HFF-Myc (cell line): ENCODE measurements at places on chromosomes 4 and X.

DNA sequence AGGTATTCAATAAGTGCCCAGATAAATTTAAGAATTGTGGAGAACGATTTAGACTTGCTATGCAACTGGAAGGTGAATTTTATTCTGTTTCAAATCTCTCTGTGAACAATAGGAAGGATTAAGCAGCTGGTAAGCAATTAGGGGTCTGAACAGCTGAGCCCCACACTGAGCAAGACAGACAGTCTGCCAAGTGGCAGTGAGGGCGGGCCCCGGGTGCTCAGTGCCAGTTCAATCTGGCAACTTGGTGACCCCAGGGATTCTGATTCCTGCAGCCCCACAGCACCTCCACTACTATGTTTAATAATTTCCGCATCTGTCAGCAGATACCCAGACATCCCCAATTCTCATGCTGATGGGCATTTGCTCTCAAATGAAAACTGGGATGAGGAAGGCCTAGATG, 317.3 kb downstream of the PPP1R2C start:
- DNase-seq, result no peak

DNA sequence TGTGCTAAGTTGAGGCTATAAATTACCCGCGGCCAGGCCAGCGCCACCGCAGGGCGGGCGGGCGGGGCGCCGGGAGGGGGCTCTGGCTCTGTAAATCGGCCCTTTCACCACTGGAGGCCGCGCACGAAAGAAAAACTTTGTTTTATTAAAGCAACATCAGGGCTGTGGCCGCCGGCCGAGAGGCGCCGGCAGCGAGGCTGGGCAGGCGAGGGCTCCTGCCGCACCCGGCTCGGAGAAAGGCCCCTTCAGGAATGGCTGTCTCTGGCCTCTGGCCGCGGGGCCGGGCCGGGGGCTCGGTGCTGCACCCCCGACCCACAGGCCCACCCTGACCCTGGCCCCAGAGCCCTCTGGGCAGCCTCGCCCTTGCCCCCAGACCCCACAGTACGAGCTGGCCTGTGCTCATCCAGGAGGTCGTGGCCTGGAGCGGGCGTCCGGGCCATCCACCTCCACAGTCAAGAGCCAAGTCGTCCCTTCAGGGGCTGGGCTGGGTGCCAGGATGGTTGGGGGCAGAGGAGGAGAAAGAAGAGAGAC, 29.5 kb upstream of the FGFR3 start:
- no peak for DNase-seq

DNA sequence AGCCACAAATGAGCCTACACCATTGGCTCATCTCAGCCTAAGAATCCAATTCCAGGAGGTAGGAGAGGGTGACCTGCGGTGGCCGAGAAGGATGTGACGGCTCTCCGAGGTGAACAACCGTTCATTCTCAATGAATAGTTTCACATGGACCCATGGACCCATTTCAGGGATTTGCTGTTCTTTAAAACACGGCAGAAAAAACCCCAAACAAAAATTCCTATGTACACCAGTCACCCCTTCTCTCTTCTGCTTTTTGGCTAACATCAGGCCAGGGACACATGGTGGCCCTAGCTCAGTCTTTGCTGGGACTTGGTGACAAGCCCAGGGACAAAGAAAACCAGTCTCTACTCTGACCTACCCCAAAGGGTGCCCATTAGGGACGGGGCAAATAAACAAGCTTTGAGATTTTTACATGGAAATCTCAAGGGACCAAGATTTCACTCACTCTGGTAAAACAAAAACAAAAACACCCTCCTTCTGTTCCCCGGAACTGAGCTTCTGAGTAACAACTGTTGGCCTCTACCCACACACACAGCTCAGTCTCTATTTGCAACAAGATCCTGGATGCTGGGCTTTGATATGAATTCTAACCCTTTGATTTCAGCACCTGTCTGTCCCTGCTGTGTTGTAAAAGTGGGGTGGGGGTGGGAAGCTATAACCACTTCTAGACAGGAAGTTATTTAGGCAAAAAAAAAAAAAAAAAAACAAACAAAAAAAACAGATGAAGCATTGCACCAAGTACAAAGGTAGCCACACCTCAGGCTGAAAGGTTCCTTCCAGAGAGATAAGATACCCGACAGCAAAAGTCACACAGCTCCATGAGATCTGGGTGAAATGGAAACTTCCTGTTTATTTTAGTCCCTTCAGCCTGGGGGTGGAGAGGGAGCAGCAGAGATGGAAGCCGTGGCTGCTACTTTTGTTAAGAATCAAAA, 49.0 kb downstream of the DDX3X start:
- no peak for DNase-seq

GRCh38 chr4:128166982-128167381, 105.9 kb downstream of the LARP1B start:
- no peak for DNase-seq

- no peak for DNase-seq
These were observed 103.4 kb upstream of the HS3ST1 start for GRCh38 chr4:11532138-11532537.

DNA sequence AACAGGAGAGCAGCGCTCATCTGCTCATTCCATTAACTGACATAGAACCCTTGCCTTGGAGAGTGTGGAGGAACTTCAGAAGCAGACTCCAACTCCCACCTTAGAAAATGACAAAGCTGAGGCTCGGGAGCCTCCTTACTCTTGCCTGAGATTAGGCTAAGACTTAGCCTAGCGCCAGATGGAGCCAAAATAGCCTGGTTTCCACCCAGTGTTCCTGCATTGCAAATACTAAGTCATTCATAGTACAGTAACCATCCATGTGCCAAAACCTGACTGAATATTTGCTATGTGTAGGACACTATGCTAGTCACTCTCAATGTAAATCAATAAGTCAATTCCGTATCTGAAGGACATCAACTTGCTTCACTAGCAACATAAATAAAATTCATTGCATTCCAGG, 387.4 kb upstream of the CPEB2 start:
- DNase-seq, result no peak

DNA sequence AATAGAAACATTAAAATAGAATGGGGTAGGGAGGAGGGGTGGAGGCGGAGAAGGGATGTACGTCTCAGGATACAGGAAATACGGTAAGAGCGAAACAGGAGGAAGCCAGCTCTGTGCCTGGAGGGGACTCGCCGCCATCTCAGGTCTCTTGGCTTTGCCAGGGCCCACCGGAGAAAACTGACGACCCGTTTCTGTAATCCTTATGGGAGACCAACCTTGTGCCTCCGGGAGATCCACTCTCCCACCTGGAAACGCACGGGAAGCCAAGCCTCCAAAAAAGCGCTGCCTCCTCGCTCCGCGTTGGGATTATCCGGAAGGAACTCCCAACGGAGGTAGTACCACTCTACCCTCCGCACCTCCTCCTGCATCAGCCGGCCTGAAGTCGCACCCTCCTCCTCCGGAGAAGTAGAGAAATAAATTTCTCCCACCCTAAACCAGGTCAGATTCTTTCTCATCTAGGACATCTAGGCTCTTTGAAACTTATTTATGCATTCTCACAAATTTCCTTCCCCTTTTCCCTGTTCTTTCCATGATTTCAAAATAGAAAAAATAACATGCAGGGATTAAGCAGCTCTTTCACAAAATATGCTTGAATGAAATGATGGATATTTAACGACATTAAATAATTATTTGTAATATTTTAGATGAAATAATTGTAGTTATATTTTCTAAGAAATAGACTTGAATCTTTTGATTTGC, at the start of gene NBDY:
NBDY (plus strand) TSS at position 92 of the 699 bp plus-strand sequence; CDS start at position 203, 111 bp downstream.
- no peak for DNase-seq

- DNase-seq, result no peak
These were observed 913.9 kb downstream of the FSTL5 start for GRCh38 chr4:161249779-161250440.

GRCh38 chr4:68904786-68905185, 46.8 kb downstream of the UGT2A3 start:
- DNase-seq, result no peak

DNA sequence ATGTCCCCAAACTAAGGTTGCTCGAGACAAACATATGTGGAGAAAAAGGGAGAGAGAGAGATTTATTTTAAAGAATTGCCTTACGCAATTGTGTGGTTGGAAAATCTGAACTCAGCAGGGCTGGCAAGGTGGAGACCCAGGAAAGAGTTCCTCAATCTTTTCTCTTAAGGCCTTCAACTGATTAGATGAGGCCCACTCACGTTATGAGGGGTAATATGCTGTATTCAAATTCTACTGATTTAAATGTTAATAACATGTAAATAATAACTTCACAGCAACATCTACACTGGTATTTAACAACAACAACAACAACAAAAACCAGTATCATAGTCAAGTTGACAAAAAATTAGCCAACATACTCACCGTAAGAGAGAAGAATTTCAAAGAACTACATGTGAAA, 14.6 kb downstream of the SERPINA7 start:
- DNase-seq, result no peak

GRCh38 chr4:26885912-26886274, 25.3 kb downstream of the STIM2 start:
- no peak for DNase-seq

GRCh38 chr4:78379991-78380729, 171.4 kb upstream of the ANXA3 start:
- peak; percentile 12 for DNase-seq

DNA sequence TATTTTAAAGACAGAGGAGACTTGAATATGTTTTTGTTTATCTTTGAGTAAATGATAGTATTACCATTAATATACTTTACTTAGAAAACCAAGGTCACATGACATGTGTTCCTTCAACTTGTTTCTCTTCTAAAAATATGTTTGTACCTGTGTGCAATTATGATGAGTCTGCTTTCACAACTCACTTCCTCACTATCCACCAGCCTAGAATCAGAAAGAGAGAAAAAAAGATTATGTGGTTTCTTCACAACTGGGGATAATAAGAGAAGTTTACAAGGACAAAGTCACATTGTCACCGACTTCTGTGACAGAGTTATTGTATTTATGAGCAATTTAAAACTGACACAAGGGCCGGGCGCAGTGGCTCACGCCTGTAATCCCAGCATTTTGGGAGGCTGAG, 1112.1 kb downstream of the RPA4 start:
- DNase-seq, result no peak

DNA sequence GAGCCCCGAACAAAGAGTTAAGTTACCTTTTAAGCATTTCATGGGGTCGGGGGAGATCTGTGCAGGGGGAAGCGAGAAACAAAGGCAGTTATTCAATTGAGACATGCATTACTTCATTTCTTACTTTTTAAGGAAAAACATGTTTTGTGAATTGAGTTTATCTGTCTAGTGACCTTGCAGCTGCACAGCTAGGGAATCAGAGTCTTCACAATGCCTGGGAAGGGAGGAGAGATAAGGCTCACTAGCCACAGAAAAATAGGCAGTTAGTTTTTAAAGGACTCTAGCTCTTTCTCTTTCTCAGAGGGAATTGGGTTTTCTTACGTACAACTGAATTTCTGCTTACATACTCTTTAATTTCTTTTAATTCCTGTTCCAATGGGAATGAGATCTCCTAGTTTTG, 26.2 kb upstream of the ZBTB33 start:
- no peak for DNase-seq

DNA sequence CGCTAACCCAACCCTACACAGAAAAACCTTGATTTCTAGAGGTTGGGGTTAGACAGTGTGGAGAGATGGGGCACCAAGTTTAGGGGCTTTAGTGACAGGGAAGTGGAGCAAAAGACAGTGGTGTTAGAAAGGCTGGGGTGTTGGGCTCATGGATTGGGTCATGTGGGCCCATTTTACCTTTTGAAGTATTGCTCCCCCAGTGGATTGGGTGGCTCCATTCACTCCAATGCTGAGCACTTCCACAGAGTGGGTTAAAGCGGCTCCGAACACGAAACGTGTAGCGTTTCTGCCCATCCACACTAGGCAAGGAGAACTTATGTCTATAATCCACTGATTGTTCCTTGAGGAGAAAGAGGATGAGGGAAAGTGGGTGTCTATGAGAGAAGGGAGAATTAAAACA, 2.3 kb downstream of the IL2RG start:
- no peak for DNase-seq

DNA sequence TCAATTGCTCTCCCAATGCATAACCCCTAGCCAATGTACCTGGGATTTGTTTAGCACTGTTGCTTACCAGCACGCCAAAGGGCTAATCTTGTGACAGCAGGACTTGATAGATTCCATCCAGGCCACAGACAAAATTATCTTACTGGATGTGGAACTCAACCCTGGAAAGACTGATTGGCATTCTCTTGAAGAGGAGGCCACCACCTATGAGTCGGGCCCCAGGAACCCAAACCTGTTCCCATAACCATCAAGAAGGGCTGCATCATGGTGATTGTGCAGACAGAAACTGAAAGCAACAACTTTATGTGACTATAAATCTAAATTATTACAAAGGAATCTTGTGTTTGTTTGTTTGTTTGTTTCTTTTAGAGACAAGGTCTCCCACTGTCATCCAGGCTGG, 19.9 kb upstream of the TMEM255A start:
- DNase-seq, result no peak

- DNase-seq, result peak; percentile 88
These were observed 395.9 kb upstream of the INTU start for GRCh38 chr4:127236889-127237288.

- no peak for DNase-seq
These were observed 10.7 kb upstream of the HCCS start for GRCh38 chrX:11100281-11101035.

DNA sequence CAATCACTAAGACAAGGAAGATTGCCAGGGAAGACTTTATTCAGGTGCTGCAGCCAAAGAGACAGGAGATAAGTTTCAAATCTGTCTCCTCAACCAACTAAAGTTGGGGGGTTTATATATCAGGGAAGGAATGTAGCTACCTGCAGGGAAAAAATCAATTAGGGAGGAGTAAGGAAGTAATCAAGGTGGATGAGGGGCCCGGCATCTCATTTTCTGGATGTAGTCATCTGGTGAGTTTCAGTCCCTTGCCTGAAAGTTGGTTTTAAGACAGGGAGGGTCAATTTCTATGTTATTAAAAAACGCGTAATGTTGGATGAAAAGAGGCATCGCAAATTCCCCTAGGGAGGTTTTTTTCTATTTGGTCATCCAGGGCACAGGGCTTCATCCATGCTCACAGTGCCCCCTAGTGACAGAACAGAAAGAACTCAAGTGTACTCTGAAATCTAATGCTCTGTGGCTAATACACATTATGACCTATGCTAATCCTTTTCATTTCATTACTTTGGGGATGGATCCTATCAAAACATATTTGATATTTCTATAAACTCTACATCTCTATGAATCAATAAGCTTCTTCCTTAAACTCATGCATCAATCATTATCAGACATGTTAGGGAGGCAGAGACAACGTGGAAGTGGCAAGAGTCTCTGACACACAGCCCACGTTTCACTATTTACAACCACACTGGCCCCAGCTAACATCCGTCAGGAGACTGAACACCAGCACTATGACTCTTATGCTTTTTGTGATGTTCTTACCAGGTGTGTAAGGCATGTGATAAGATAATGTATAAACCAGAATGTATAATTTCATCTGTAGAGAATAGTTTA, 1577.0 kb upstream of the TENM3 start:
- peak; percentile 1 for DNase-seq

DNA sequence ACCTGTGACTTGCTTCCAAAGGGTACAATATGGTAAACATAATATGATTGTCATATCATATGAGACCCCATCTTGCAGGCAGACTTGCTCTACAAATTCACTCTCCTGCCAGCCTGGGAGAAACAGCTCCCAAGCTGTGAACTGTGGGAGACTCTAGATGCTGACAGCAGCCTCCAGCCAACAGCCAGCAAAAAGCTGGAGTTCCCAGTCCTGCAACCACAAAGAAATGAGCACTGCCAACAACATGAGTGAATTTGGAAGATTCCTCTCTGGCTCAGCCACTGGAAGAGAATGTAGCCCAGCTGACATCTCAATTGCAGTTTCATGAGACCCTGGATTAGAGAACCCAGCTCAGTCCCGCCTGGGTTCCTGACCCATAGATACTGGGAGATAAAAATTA, 145.4 kb downstream of the QDPR start:
- DNase-seq, result no peak

- DNase-seq, result no peak
These were observed 64.2 kb downstream of the PPP2R2C start for GRCh38 chr4:6408263-6408662.

GRCh38 chrX:74395556-74395955, 25.7 kb upstream of the SLC16A2 start:
- no peak for DNase-seq
